Hair follicle dermal papilla cell (primary cell): ENCODE measurements at places on chromosomes 3 and 15. TPM values are rescaled to one million over a fixed set of nuclear protein-coding genes. Genes with fewer than 3 reads are reported as not detected.

The SERINC4 gene
- total RNA-seq = under 0.01 and 0.12 TPM in 2 replicates

The ZNF80 gene
- not detected in 2 replicates for total RNA-seq

The MST1R gene
- total RNA-seq = 1.1 TPM in 2 replicates

The ATXN7 gene
- total RNA-seq = 19.8 and 33.6 TPM in 2 replicates

The PLA2G4D gene
- not detected in 2 replicates for total RNA-seq

The DUOXA2 gene
- not detected in 2 replicates for total RNA-seq

The CISH gene
- total RNA-seq = 1.3 and 2.3 TPM in 2 replicates

The SLC4A7 gene
- total RNA-seq = 111 and 136 TPM in 2 replicates

The TNFAIP8L3 gene
- total RNA-seq = 0.81 and 2.7 TPM in 2 replicates

The PLSCR5 gene
- not detected in 2 replicates for total RNA-seq

The USF3 gene
- 11.2 and 14.9 TPM in 2 replicates for total RNA-seq

The RSRC1 gene
- 71.0 and 76.9 TPM in 2 replicates for total RNA-seq

The CHRD gene
- total RNA-seq = 0.36 and 0.65 TPM in 2 replicates

The HRG gene
- not detected in 2 replicates for total RNA-seq

The IL16 gene
- 0.97 and 1.1 TPM in 2 replicates for total RNA-seq

The ARPIN gene
- 14.8 and 18.0 TPM in 2 replicates for total RNA-seq

The IGDCC3 gene
- under 0.01 and 0.16 TPM in 2 replicates for total RNA-seq

The TEX55 gene
- total RNA-seq = not detected in 2 replicates

The TRH gene
- total RNA-seq = not detected in 2 replicates

The POU1F1 gene
- total RNA-seq = not detected in 2 replicates

The NOX5 gene
- 0.49 and 0.65 TPM in 2 replicates for total RNA-seq

The DISP2 gene
- total RNA-seq = 0.49 and 0.65 TPM in 2 replicates

The XXYLT1 gene
- total RNA-seq = 27.2 and 28.1 TPM in 2 replicates

The BTD gene
- 26.0 and 35.2 TPM in 2 replicates for total RNA-seq

The GOLGA8A gene
- 12.3 and 26.1 TPM in 2 replicates for total RNA-seq

The LRTM1 gene
- total RNA-seq = 0.49 TPM in 1 of 2 replicates, not detected in the other

The LSAMP gene
- 0.12 and 0.49 TPM in 2 replicates for total RNA-seq

The A4GNT gene
- not detected in 2 replicates for total RNA-seq

The ECE2 gene
- not detected in 2 replicates for total RNA-seq

The GOLGA8O gene
- total RNA-seq = 0.97 and 2.7 TPM in 2 replicates

The LCMT2 gene
- total RNA-seq = 7.5 and 9.2 TPM in 2 replicates

The CIB1 gene
- 13.5 and 15.9 TPM in 2 replicates for total RNA-seq

The GNAT1 gene
- total RNA-seq = not detected in 2 replicates

The CDC25A gene
- total RNA-seq = 1.8 and 2.8 TPM in 2 replicates

The PAQR9 gene
- not detected in 2 replicates for total RNA-seq

The SCAANT1 gene
- total RNA-seq = not detected in 2 replicates

The KNG1 gene
- not detected in 2 replicates for total RNA-seq

The ZNF660 gene
- 1.7 and 3.9 TPM in 2 replicates for total RNA-seq

The DUOX2 gene
- under 0.01 and 0.12 TPM in 2 replicates for total RNA-seq

The SPTSSB gene
- total RNA-seq = not detected in 2 replicates

The CCDC12 gene
- 22.2 and 22.7 TPM in 2 replicates for total RNA-seq

The RHOV gene
- 0.16 and 0.24 TPM in 2 replicates for total RNA-seq

The ATP8B4 gene
- total RNA-seq = 16.6 and 25.0 TPM in 2 replicates

The HACD3 gene
- total RNA-seq = 79.9 and 81.9 TPM in 2 replicates

The GOLGA6B gene
- not detected in 2 replicates for total RNA-seq

The GOLGA8Q gene
- total RNA-seq = 0.49 and 1.1 TPM in 2 replicates

The RRP9 gene
- total RNA-seq = 14.4 and 15.3 TPM in 2 replicates

The P2RY13 gene
- total RNA-seq = not detected in 2 replicates

The CLDN18 gene
- total RNA-seq = under 0.01 TPM in 1 of 2 replicates, not detected in the other

The LDHAL6B gene
- total RNA-seq = not detected in 2 replicates

The KBTBD13 gene
- not detected in 2 replicates for total RNA-seq

The SLITRK3 gene
- total RNA-seq = not detected in 2 replicates

The CTDSPL2 gene
- total RNA-seq = 65.8 and 89.9 TPM in 2 replicates

The SUSD5 gene
- 8.4 and 16.1 TPM in 2 replicates for total RNA-seq

The GOLGA8J gene
- not detected in 2 replicates for total RNA-seq

The VGLL3 gene
- 495 and 584 TPM in 2 replicates for total RNA-seq
